ENCODE measurements at places on chromosomes 3 and 15.

DNA sequence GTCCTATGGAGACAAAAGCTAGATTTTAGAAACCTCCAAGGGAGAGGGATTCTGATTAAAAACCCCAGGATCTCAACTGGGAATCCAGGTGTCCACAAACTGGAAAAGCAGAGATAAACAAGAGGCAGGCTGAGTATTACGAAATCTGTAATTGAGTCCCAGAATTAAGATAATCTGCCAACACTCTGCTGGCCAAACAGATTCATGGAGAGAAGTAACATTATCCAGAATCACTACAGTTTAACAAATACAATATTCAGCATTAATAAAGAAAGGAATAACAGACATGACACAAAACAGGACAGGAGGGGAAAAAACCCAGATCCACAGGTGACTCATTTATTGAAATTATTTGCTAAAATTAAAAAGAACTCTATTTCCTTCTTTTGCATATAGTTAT lies 227.2 kb upstream of the NANOGP8 start:
- no peak for DNase-seq

- no peak for DNase-seq
Observed at GRCh38 chr3:72565593-72565992, 282.7 kb downstream of the SHQ1 start.

DNA sequence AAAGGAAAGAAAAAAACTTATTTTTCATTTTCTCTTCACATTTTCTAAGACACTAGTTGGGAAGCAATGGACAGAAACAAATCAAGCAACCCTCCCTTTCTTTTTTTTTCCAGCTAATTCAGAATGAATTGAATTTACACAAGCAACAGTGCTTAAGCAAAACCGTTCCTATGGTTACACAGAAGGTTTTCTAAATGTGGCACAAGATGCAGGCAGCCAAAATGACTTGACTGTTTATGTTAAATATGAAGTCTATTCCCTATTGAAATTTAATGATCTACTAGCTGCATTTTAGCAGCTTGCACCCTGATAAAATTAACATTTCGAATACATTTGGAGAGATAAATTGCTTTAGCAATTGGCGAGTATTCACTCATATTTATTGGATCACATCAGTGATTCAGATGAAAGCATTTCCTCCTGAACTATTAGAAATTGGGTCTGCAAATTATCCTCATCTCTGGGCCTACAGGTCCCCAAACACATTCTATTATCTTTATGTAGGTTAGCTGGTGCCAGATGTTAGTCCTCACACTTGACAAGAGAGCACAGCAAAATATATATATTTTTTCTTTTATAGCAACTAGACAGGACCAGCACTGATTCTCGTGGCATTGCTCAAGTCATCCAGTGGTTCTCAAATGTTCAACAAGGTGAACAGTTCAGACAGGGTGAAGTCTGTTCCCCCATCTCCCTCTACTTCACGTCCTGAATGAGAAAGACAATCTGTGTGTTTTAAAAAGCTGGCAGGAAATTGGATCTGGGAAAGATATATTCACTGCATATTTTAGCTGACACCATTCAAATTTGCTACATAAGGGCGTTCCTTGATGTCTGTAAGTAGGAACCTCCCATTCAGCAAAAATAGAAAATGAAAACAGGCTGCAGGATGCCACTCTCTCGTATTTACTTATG lies 463.6 kb upstream of the KCNMB2 start:
- DNase-seq: no peak

- DNase-seq: no peak
Observed at GRCh38 chr3:72661115-72661457, 187.2 kb downstream of the SHQ1 start.

DNA sequence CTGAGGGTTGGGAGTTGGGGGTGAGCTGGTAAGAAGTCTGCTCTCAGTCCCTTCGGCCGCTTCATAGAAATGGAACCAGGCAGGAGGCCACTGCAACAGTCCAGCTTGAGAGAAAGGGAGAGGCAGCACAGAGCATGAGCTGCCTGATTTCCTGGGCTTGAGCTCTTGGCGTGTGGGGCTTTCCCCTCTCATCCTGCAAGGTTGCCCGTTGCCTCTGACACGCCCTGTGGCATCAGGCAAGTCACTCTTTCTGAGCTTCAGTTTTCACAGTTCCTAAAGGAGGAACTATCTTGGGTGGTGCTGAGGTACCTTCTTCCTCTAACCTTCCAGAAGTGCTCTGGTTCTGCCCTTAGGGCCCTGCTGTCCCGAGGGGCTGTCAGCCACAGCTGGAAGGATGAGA lies 4.9 kb downstream of the MESP2 start:
- peak; percentile 69 for DNase-seq

DNA sequence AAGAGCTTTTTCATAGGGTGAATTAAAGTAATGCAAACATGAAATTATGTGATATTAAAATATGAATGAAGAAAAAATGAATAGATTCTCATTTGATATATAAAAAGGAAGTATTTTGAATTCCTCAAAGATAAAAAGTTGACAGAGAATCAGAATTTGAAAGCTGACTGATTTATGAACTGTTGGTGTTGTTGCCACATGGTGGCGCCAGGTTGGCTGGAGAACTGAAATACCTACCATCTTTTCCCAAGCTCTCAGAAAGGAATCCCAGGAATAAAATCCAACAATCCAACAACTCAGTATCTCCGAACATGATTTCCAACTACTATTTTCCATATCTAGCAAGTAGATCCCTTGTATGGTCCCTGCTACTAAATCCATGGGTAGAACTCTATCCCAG lies 3.1 kb downstream of the MYRIP start:
- no peak for DNase-seq
